ENCODE measurements at places on chromosomes 3 and 15.

DNA sequence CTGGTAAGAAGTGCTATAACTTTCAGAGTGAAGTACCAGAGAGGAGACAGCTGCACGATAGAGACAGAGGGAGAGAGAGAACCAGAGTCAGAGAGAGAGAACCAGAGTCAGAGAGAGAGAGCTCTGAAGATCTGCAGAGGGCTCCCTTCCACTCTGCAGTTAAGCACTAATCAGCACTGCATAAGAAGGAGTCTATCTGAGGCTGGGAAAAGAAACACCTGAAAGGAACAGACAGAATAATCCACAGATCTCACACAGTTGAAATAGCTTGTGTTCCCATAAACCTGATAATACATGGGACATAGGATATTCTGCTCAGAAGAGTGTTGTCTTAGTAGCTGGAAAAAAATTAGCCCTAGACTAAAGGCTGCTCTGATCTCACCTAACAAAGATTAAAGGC is 87.6 kb downstream of the CFAP44 start:
- DNase-seq = no peak

DNA sequence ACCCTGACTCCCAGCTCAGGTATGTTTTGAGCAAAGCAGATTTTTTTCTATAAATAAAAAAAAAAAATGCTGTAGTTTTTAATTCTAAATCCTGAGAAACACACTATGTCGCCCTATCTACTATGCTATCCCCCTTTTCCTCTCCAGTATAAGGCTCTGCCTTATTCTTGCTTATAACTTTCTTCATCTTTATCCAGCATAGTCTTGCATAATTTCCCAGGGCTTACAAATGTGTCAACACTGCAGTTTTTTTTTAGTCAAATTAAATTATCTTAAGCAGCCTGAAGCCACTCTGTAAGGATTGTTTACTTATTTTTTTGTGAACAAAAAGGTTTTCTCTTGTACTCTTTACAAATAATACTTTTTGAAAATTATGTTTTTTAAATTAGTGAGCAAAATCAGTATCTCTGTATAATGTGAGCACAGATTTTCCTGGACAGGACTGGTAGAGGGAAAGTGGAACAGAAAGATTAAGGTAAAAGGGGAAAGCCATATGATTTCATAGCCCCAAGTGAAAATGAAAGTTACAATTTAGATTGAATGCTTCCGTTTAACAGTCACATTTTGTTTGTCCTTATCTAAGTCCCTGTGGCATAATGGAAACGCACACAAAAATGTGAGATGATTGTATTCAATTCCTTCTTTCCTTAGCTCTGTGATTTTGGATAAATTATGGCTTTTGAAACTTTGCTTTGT is 5.6 kb upstream of the PYDC2 start:
- no peak for DNase-seq

DNA sequence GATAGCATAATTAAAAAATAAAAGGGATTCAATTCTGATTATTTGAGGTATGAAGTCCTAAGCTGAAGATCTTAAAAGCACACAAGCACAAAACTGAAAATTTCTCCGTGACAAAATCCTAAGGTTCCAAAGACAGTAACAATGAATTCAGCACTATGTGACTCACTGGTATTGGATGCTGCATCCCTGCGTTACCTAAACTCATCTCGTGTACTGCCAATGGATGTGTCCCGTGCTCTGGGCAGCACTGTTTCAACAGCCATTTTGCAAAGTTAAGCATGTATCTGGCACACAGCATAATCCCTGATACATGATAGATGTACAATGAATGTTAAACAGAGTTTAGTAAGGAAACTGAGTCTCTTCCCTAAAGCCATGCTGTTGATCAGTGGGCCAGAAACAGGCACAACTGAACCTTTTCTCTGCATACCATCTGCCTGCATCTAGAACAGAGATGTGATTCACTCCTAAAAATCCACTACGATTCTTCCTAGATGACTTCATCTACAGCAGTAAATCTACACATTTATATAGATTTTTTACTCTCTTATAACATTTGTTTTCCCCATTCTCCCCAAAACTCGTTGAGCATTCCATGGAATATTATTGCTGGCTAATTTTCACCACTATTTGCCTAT is 14.3 kb downstream of the SUCLG2 start:
- DNase-seq = no peak

DNA sequence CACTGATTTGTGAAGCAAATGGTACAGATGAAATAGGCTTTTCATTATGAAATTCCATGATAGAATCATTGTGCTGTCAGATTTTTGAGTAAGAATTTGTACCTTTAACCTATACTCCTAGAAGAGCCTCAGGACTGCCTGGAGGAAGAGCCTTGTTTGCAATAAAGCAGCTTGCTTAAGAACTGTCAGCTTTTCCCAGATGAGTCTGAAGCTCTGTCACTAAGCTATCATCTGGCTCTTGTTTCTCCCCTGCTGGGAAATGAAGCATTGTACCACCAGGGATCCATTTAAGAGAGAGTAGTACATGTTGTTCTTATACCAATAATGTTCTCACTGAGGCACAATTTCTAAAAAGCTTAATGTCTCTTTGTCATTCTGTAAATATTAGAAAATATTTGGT is 85.1 kb upstream of the FLNB start:
- no peak for DNase-seq

DNA sequence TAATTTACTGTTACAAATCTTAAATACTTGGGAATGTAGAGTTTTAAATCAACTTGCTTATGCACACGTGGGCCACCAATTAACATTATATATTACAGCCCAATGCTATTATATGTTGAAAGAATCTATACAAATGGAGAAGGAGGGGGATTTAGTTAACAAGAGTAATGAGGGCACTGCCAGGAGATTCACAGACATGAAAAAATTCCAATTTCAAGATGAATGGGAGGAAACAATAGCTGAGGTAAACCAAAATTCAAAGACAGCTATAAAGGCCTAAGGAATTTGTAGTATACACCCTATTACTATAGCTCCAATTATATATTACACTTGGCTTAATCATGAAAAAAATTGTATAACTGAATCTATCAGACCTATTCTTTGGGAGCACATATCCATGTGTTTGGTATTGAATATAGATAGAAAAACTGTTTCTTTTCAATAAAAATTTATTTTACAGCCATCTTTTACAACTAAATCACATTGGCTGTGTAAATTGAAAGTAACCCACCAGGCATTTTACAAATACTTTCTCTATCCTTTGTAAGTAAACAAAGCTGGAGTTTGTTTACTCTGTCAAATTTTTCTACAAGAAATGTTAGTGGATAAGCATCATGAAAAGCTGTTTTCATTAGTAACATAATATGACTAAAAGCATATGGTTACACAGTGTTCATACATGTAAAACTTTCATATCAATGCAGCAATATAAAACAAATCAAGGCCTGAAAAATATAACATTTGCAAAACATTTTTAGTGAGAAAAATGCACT is 1045.8 kb downstream of the ROBO1 start:
- no peak for DNase-seq

DNA sequence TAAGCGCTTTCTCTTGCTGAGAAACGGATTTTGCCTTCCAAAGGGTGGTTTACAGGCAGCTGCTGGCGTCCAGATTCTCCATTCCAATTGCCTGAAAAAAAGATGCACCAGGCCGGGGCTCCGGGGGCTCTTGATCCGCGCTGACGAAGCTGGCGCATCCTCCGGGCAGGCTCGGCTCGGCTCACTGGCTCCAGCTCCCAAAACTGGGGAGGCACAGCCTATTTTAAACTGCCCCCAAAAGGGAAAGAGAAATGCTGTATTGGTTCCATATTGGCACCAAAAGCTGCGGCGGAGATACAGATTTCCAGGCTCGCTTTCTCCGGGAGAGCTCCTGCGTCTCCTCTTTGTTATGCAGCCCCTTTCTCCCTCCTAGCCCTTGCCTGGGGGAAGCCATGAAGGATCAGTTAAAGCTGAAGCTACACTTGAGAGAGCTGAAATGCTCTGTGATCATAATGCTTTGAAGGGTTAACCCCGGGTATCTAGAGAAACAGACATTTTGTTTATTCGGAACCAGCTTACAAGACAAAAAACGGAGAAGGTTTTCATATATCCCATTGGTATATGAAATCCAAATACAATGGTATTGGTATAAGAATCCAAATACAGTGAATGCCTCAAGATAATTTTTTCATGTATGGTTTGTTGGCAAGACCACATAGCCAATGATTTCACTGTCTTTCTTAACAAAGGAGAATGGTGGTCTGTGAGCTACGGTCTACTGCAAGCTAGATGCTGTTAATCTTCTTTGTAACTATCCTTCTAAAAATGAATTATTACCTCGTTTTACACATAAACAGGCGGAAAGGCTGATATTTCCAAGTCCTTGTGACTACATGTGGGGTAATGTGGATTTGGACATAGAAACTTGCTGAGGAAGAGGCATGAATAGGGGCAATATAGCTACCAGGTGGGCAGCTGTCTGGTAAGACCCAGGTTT is 693 bp downstream of the CD200 start:
- DNase-seq = peak; percentile 41

GRCh38 chr3:140055092-140055791 is 120.3 kb downstream of the CLSTN2 start:
- DNase-seq = no peak

DNA sequence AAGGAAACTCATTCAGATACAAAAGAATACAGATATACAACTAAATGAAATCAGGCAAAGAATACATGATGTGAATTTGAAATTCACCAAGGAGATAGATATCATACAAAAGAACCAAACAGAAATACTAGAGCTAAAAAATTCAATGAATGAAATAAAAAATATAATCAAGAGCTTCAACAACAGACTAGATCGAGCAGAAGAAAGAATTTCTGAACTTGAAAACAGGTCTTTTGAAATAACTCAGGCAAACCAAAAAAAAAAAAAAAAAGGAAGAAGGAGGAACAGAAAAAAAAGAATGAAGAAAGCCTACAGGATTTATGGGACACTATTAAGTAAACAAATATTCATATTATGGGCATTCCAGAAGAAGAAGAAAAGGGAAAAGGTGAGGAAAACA is 137.8 kb downstream of the DMXL2 start:
- DNase-seq = no peak

GRCh38 chr3:13378155-13378554 is 42.0 kb downstream of the NUP210 start:
- no peak for DNase-seq

DNA sequence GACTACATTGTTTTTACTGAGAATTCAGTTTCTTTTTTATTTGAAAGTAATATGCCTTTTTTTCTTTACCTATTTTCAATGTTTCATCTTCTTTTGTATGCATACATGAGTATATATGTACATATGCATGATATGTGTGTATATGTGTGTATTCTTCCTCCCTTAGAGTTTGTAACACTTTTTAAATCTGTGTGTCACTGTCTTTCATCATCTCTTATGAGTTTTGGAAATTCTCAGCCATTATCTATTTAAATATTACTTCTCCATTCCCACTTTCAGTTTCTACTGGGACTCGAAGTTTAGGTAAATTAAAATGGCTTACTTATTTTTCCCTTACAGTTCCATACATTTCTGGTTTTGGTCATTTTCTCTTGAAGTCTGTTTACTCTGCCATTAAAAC is 754.1 kb downstream of the GRM7 start:
- no peak for DNase-seq

- no peak for DNase-seq
Measured at GRCh38 chr3:120683671-120684301, 1.7 kb upstream of the HGD start.

- DNase-seq = no peak
Measured at GRCh38 chr15:64096668-64097384, 1.0 kb downstream of the SNX1 start.

DNA sequence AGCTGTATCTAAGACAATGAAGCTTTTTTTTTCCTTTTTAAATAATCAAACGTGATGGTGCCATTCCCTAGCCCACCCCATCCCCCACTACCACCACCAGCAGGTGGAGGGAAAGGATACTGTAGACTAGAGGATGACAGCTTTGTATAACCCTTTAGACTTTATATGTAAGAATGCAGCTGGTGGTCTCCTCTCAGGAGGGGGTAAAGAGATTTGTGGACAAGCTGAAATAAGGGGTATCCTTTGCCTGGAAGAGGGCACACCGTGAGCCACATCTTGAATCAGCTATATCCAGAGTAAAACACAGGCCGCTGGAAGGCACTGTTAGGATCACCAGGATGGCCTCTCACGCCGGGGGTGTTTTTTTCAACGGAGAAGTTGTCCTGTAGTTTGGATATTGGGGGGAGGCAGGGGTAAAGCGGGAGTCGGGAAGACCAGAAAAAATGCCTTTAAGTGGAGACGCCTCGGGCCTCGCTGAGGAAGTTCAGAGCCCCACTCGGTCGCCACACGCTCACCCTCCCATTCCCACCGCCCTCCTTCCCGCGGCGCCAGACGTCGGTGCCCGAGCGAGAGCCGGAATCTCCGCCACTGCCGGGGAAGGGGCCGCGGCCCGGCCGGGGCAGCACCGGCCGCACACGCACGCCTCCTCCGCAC is 986 bp downstream of the KPNA4 start:
- DNase-seq = no peak

DNA sequence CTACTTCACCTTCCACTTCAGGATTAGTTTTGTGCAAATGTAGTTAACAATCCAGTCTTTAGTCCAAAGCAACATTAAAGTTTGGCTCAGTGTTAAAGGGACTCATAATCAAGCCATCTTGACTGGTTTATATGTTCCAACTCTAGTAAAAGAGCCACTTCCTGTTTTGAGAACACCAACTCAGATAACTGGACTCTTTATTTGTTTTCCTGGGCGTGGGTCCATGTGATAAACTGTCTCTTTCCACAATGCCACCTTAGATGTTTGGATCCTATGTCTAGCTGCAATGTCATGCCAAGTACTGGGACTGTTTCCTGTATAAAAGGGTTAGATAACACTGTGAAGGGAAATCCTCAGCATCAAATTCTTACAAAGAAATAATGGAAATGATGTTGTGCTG is 545.0 kb downstream of the PYDC2 start:
- no peak for DNase-seq

DNA sequence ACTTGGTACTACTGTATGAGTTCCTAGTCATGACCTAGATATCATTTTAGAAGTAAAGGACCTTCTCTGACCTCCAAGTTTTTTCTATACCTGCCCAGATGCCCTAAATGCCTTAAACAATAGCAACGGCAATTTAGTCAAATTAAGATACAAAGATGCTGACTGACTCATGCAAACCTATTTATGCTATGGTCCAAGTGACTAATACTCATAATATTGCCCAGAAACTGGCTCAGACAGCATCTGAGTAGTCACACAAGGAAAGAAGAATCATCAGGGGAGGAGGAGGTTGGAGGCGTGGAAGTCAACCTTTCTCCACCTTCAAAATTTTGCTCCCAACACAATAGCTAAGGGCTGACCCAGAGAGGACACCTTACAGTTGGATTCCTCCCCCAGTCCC is 6.8 kb downstream of the FYCO1 start:
- no peak for DNase-seq

- peak; percentile 64 for DNase-seq
Measured at GRCh38 chr3:12926660-12927059, 85.3 kb upstream of the RPL32 start.

GRCh38 chr15:41922353-41922752 is 28.5 kb upstream of the SPTBN5 start:
- DNase-seq = no peak

GRCh38 chr3:134201201-134202130 is 49.2 kb downstream of the RYK start:
- DNase-seq = no peak
